Islet precursor cell (in vitro differentiated cells): ENCODE measurements at places on chromosomes 4 and X.

DNA sequence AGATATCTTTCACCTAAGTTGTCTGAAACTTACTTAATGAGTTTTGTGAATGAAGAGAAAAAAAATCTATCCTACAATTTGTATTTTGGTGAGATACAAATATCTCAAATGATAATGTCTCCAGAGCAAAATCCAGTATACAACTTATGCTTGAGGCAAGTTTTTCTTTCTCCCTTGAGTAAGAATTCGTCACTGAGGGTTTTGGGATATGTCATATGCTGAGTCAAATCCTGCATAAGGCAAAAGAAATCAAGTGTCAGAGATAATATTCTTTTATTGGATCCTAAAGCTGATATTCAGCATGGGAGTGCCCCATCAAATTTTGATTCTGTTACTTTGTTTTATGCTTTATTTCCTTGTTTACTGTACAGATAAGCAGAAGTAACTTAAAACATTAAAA is 1308.6 kb downstream of the ARAP2 start:
- no peak for DNase-seq

DNA sequence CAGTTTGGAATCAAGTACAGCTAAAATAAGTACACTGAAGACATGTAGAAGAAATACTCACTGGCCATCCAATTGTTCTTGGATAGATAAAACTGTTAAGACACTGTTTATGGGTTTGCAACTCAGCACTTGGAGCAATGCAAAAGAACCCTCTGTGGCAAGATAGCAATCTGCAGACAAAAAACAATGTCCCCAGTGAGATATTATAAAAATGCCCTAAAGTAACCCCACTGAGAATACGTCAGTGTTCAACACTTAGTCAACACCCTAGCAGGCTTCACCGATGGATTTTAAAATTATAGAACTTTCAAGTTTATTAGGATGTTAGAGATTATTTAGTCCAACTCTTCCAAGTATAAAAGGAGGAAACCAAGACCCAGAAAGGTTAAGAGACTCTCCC is 47.5 kb upstream of the NDP start:
- DNase-seq = no peak

GRCh38 chr4:176595257-176595656 is 197.5 kb downstream of the VEGFC start:
- no peak for DNase-seq

- DNase-seq = peak; percentile 96
Observed at GRCh38 chr4:54525602-54526001, 132.2 kb upstream of the KIT start.

DNA sequence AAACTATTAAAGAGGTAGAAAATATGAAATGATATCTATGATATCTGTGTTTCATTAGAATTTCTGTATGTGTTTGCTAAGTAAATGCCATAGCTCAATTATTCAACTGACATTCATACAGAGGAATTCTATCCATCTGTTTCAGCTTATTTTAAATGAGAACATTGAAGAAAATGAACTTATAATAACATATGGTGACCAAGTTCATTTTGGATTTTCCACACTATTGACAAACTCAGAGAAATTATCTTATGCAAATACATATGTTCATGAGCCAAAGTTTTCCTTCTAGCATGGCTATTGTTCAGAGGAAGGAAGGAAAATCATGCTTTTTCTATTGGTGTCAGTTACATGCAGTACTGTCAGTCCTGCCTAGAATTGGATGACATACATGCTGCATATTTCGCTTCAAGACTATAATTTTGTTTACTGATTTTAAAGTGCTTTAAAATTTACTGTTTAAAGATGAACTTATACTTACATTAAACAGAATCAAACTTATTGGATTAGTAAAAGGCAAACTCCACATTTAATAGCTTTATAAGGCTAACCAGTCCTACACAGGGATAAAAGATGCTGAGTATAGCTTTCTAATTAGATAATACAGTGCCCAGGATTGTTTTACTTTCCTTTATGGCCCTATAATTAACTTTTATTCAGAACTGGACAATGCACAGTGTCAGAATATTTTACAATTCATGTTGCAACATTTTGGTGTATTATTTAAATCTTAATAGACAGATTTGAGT is 646.2 kb downstream of the TRAM1L1 start:
- DNase-seq = no peak

GRCh38 chr4:177901786-177902185 is 459.5 kb upstream of the AGA start:
- DNase-seq = no peak

- peak; percentile 59 for DNase-seq
Observed at GRCh38 chr4:11427121-11427996, 1.3 kb downstream of the HS3ST1 start.

- DNase-seq = no peak
Observed at GRCh38 chrX:79153348-79153747, 8.9 kb downstream of the GPR174 start.

GRCh38 chr4:185305979-185306442 is 89.7 kb downstream of the LRP2BP start:
- peak; percentile 59 for DNase-seq

GRCh38 chr4:87073199-87074120 is 138.6 kb downstream of the AFF1 start:
- no peak for DNase-seq

DNA sequence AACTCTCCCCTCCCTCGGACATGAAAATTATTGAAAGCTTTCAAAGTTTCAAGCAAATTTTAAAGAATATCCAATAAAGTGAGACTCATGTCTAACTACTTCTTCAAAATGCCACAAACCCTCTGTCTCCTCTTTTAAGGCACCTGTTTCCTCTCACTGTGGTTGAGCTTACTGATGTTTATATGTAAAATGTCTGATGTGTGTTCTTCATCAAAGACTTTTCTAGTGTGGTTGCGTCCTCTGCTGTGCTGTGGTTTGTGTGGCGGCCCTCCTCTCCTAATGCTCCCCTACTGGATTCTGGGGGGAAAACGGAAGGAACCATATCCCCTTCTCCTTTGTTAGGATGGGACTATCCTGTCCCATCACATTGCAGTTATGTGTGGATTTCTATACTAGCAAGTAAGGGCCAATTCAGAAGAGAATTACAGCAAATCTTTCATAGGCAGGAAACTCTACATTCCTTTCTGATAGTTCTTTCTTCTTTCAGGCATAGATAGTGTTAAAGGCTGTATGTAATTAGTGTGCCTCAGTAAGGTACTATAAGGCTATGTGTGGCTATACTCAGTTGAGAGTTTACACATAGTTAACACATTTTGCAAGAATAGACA is 221.0 kb upstream of the GPRIN3 start:
- DNase-seq = no peak

DNA sequence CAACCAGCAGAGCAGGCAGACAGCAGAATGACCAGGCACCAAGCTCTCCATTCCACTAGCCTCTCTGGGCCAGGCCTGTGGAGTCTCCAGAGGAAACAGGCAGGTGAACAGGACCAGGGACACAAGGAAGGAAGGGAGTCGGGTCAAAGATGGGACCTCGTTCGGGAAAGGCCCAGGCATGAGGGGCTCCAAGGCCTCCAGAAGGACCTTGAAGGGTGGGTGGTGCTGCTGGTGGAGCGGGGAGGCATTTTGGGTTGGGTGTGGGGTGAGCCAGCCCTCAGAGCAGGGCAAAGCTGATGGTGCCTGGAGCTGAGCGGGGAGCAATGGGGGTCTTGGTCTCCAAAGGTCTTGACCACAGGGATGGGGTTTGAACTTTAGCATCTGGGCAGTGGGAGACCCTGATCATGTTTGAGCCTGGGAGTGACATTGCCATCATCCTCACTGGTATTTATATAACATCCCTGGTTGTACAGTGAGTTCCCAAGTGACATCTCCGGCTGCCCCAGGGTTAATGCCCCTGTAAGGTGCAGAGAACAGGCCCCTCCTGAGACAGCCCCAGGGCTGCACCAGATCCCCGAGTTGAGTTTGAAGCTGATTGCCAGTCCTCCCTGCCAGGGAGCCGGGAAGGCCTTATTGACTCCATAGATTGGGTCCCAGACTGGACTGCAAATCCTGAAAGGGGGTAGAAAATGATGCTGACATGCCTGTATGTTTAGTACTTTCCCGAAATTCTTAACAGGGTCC is 52.7 kb downstream of the PSAPL1 start:
- DNase-seq = no peak

DNA sequence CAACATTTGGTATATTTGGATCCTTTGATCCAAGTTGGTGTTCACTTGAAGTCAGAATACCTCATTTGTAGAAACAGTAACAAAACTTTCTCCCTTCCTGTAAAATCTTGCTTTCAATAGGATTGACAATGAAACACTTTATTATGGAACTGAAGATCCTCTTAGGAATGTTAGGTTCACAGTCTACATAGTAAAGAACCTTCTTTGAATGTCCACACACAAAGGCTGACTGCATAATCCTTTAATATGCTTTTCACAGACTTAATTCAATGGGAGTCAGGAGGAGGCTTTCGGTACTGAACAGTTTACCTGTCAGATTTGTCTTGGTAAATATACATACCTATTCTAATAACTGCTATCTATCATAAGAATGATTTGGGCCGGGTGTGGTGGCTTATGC is 188.5 kb downstream of the SPRY1 start:
- DNase-seq = no peak

GRCh38 chr4:13920111-13920875 is 292.8 kb upstream of the BOD1L1 start:
- no peak for DNase-seq

- no peak for DNase-seq
Observed at GRCh38 chr4:89704651-89705395, 132.1 kb downstream of the SNCA start.

DNA sequence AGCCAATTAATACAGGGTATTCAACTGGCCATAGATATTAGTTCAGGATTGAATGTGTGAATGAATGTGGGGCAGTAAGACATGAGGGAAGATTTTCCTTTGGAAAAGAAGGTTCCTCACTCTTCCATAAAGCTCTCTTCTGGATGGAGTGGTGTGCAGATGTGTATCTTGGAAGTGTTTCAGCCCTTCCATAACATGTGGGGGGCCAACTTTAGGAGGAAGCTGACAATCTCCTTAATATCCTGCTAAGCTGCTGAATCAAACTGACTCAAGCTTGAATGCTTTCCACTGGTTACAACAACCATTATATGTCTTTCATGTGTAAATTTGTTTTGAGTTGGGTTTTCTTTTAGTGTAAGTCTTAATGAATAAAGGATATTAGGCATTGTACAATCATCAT is 40.3 kb downstream of the FANCB start:
- DNase-seq = no peak

GRCh38 chr4:74793757-74794381 is 454 bp downstream of the BTC start:
- peak; percentile 85 for DNase-seq

DNA sequence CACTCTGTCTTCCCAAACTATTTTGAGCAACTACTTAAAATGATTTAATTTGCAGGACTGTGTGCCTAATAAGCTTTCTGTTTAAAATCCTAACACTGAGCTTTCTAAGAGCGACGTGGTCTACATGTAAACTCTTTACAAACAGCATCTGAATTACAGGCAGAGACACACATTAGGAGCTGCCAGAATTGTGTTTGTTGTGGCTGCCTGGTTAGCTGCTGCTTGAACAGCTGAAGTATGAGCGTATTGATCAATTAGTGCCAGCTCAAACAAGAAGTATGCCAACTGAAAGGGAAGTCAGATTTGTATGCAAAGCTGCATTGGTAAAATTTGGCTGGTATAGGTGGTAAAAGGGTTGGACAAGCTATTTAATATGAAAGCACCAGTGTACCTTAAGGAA is 384.4 kb downstream of the PCDH7 start:
- DNase-seq = no peak

DNA sequence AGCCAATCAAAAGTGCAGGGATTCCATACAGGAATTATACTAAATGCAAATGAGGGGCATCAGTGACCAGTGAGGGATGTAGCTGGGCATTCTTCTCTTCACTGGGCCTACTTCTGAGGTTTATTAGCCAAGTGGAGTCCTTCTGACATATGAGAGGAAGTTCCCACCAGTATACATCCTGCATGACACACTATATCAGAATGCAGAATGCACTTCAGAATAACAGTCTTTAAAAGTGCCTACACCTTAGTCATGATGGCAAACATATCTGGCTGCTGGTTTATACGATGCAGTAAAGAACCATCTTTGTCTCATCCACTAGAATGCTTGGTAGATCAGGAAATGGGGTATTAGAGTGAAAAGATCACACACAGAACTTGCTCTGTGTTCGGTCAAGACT is 180.3 kb upstream of the PPARGC1A start:
- peak; percentile 58 for DNase-seq

GRCh38 chr4:128913228-128913627 is 103.7 kb downstream of the JADE1 start:
- DNase-seq = no peak

- DNase-seq = no peak
Observed at GRCh38 chr4:165462009-165462408, 83.2 kb downstream of the CPE start.

GRCh38 chrX:74423289-74423998 is 2.2 kb downstream of the SLC16A2 start:
- no peak for DNase-seq

- peak; percentile 63 for DNase-seq
Observed at GRCh38 chr4:53015681-53016080, 153.6 kb downstream of the RASL11B start.

- no peak for DNase-seq
Observed at GRCh38 chr4:165505958-165506837, 127.4 kb downstream of the CPE start.

GRCh38 chr4:125520258-125520990 is 205.7 kb downstream of the FAT4 start:
- DNase-seq = no peak

DNA sequence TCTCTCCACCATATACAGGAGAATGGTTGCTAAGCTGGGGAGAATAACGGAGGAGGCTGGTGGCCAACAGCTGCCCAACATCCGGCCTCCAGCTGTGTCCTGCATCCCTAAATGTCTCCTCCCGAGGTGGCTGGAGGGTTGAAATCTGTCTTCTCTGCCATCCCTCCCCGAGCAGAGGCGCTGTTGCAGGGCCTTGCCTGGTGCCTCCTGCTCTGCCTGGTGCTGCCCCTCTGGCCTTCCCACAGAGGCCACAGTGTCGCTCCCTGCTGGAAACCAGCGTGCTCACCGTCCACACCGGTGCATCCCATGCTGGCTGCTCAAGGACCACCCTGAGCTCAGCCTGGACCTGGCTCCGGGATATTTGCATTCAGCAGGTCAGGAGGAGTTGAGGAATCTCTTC is 115.2 kb downstream of the ENPP6 start:
- DNase-seq = peak; percentile 39

DNA sequence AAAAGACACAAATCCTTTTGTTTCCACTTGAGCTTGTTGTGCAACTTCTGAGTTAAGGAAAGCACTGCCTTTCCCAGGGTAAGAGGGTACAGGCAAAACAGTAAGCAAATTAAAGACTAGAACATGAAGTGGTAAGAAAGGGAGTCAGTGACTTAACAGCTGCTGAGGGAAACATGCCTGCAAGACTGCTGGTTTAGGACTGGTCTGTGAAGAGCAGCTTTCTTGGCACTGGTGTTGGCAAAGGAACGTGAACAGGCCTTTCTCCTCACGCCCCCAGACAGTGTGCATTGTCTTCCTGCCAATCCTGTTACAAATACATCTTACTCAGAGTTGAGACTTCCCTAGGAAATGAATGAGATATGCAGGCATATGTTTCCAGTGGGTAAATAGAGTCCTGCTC is 2.6 kb downstream of the LHFPL1 start:
- DNase-seq = no peak

GRCh38 chr4:12445711-12446235 is 1017.1 kb upstream of the HS3ST1 start:
- no peak for DNase-seq
